Fibroblast of lung (primary cell): ENCODE measurements at places on chromosomes 4 and X. TPM values are rescaled to one million over a fixed set of nuclear protein-coding genes. Genes with fewer than 3 reads are reported as not detected.

Gene VEGFD
- total RNA-seq = 2.0 and 2.1 TPM in 2 replicates

Gene BTC
- total RNA-seq = 3.1 and 7.8 TPM in 2 replicates

Gene CENPI
- total RNA-seq = 4.9 and 11.2 TPM in 2 replicates

Gene SPON2
- 261 and 367 TPM in 2 replicates for total RNA-seq

Gene AREG
- total RNA-seq = 1.5 and 2.0 TPM in 2 replicates
